DMS53 (cell line): ENCODE measurements at places on chromosomes 5 and 9.

GRCh38 chr5:180590543-180591310 is 572 bp downstream of the SCGB3A1 start:
- no peak for DNase-seq

GRCh38 chr5:96453394-96453793 is 20.3 kb upstream of the PCSK1 start:
- DNase-seq, result no peak

GRCh38 chr5:177412603-177413233 is 3.4 kb upstream of the F12 start:
- DNase-seq, result no peak

DNA sequence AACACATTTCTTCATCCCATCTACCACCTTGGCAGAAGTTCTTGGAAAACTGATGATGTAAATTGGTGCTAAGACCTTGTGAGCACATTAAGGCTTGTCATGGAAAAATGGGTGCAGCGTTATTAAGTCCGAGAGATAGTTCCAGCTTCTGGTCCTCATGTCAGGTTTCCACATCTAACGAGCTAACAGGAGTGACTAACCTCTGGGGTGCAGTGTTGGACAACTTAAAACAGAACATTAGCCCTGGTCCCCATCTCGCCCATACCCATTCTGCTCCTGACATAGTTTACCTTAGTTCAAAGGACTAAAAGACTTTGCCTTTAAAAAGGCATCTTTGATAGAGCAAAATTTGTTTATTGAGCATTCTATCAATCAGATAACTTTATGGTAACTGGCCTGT is 128.0 kb downstream of the SLC1A3 start:
- DNase-seq, result peak; percentile 54

DNA sequence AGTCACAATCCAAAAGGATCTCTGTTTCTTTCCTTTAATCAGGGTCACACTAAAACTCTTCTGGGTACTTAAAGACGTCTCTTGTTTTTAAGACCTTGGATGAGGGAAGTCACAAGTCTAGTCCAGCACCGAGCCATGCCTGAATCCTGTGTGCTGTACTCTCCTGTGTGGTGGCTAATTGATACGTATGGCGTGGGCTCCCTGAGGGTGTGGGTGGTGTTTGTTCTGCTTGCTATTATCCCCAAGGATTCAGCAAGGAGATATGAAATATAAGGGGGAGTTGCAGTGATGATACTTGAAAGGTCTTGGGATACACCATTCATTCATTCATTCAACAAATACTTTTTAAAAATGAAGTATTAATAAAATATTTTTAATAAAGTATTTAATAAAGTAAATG is 128.3 kb downstream of the ARHGEF28 start:
- DNase-seq, result no peak

DNA sequence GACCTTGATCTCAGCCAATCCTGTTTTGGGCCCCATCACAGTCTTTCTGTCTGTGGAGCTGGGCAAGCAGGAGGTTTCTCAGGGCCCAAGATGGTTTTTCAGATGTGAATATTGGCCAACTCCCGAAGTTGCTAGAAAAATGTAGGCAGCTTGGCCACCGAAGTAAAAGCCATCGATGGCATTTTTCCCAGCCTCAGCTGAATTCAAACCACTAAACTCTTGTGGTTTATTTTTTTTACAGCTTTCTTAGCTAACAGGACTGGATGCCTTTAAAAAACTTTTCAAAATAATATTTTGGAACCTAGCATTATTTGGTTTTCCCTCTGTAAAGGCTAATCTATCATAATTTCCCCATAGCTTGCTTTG is 102.5 kb upstream of the ERCC6L2 start:
- DNase-seq, result no peak

DNA sequence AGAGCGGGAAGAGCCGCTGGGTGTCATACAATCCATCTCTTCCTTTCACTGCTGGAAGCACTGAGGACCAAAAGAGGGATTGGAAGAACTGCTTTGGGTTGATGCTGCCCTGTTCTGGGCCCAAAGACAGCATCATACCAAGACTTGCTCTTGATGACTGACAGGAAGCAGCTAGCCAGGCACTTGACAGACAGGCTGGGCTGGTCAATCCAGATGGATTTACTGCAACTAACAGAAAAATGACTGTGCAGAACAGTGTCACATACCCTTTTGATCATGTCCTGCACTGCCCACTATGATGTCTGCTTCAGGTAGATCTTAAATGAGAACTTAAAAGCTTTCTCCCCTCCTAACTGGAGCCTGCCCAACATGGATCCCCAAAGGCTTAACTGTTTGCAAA is 157.6 kb downstream of the CRB2 start:
- DNase-seq, result peak; percentile 43

DNA sequence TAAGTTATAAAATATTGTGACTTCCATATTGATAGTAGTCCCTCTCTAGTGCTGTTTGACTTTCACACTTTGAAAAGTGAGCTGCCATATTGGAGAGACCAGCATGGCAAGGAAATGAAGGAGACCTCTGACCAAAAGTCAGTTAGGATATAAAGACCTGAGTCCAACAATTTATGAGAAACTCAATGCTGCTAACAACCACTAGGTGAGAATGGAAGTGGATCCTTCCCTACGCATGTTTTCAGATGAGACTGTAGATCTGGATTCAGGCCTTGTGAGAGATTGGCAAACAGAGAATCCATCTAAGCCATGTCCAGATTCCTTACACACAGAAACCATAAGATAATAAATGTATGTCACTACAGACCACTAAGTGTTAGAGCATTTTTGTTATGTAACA is 81.6 kb downstream of the CTNND2 start:
- peak; percentile 22 for DNase-seq

- DNase-seq, result no peak
Measured at GRCh38 chr9:97474372-97474925, 27.0 kb upstream of the TMOD1 start.

- no peak for DNase-seq
Measured at GRCh38 chr5:160694896-160695295, 157.1 kb downstream of the ATP10B start.

DNA sequence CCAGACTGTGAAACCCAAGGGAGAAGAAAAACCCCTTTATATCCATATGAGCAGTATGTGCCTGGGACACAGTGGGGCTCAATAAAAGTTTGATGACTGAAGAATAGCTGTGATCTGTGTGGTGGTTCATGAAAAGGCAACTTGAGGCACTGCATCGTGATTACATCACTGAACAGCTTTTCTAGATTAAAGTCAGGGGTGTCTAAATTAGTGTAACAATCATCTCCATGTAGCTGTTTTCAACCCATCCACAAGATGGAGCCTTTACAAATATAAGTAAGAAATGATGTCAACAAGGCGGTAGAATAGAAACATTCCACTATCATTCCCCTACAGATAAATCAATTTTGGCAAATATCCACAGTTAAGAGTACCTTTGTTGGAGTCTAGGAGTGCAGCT is 55.5 kb downstream of the PRRC1 start:
- peak; percentile 62 for DNase-seq

DNA sequence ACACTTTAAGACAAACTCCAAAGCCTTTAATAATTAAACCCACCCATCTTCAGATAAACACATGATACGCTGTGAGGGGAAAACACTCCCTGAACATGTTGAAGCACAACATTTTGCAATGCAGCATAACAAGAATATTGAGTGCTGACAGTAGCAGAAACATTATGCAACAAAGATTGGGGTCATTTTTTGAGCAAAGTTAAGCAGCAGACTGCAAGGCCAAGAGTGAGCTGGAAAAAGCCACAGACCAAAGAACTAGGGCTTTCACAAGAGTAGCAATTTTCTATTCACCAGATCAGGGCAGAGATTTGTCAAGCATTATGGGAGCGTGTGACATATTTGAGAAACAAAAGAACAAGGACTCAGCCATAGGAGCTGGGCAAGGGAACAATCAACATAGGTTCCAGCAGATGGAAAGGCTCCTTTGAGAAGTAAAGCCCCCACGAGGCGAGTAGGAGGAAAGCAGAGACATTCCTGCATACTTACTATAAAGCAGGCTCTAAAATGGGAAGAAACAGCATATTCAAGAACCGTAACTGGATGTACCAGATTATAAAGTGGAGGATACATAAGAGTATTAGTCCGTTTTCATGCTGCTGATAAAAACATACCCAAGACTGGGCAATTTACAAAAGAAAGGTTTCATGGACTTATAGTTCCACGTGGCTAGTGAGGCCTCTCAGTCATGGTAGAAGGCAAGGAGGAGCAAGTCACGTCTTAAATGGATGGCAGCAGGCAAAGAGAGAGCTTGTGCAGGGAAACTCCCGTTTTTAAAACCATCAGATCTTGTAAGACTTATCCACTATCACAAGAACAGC is 4.8 kb upstream of the TTC23L start:
- DNase-seq, result no peak
